ENCODE measurements at places on chromosomes 7 and 10.

DNA sequence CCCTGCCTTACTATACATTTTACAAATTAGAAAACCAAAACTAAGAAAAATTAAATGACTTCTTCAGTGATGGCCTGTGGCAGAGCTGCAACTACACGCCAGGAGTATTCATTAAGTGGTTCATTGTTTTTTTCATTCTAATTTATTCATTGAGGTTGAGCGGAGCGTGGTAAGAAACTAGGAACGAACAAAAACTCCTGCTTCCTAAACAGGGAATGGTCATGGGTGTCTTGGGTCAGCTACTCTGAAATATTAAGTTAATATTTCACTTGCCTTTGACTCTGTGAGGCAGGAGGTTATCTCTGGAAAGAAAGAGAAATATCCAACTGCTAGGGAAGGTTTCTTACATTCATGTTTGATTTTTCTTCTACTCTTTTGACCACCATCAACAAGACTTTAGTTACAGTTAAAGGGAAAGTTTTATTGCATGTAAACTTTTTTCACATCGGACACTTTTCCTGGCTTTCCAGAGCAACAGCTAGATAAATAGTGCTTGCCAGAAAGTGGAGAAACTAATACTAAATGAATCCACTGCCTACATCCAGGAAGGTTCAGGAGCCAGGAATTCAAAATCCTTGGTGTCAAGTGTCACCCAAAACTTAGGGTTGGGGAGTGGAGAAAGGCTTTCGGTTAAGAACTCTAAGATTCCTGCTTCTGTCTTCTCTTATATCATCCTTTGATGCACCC lies 896 bp upstream of the GNG11 start:
- DNase-seq = no peak

DNA sequence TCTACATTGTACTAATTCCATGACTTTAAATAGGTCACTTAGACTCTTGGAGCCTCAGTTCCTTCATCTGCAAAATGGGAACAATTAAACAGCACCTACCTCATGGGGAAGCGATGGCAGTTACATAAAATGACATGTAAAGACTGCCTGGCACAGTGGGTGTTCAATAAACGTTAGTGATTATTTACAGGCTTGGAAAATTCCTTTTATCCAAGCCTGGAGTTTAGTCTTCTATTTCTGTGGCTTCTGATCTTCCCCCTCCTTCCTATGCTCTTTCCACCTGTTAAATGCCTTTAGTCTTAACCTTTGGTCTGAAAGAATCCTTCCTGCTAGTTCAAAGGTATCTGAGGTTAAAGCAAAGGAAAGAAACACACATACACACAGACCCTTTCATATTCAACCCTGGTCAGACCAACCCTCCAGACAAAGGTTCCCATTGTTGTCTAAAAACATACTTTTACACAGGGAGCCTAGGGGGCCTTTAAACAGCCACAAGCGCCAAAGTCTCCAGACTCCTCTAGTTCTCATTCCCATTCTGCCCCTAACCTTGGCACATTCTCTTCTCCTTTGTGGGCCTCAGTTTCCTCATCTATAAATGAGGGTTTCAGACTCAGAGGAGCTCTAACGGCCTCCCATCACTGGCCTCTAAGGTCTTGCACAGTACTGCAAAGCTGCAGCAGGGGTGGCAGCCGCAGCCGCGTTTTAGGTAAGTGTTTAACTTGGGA lies 21.4 kb downstream of the SORBS1 start:
- no peak for DNase-seq

DNA sequence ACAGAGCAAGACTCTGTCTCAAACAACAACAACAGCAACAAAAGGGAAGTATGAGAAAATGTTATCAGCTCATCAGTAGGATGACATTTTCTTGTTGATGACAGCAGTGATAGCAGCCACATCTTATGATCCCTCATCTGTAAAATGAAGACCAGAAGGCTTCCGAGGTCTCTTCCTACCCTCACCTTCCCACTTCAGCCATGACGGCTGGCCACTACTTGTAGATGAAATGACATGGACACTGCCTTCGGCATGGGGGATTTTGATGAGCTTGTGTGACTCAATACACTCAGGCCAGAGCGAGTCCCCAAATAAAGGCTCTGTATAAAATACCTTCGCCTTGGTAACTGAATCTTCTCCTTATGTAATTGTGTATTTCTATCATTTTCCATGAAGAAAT lies 6.7 kb downstream of the ECHDC3 start:
- no peak for DNase-seq

- no peak for DNase-seq
These were observed 18.4 kb downstream of the C7orf57 start for GRCh38 chr7:48053736-48054135.

DNA sequence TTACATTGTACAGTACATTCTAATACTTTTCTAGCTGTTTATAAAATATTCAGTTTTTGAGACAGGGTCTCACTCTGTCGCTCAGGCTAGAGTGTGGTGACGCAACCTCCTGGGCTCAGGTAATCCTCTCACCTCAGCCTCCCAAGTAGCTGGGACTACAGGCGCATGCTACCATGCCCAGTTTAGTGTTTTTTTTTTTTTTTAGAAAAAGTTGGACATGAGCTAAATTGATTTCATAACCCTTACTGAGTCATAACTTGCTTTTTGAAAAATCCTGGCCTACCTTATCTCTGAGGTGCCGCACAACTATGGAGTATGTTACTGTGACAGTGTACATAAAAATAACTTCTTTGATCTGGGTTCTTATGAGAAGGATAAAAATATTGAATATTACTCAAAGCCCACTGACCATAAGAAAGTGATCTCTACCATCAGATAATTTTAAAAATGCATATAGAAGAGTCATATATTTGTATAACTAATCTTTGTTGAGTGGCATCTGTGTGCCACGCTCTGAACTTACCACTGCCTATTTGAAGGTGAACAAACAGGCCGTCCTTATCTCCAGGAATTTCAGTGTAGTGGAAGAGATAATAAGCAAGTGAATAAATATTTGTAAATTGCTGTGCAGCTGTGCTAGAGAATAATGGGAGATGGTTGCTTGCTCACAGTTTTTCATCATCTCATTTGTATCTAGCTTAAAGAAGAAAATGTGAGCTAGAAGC lies 73.2 kb downstream of the PPP1R9A start:
- DNase-seq = no peak

GRCh38 chr10:91742229-91742628 lies 56.0 kb upstream of the TNKS2 start:
- DNase-seq = no peak

DNA sequence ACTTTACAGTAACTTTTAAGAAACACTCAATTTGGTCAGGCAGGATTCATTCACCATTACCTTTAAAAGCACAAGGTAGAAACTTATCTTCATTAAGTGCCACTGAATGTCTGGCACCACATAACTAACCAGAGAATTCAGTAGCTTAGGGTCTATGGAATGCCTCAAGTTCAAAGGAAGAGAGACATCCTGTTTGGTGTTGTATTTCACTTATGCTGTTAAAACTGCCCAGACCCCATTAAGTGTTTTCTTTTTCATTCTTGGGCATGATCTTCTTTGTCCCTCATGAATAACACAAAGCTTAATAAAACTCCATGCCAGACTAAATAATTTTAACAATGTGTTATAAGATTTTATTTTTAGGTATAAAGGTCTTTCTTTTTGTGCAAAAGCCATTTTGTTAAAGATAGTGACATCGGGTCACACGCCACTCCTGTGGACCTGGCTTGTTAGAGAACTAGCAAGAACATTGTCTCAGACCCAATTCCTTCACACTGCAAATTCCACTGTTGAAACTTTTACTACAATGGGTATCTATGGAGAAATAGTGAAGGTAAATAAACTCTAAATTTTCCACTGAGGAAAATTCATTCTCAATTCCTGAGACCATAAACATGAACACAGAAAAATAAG lies 221.0 kb downstream of the TWIST1 start:
- DNase-seq = no peak

DNA sequence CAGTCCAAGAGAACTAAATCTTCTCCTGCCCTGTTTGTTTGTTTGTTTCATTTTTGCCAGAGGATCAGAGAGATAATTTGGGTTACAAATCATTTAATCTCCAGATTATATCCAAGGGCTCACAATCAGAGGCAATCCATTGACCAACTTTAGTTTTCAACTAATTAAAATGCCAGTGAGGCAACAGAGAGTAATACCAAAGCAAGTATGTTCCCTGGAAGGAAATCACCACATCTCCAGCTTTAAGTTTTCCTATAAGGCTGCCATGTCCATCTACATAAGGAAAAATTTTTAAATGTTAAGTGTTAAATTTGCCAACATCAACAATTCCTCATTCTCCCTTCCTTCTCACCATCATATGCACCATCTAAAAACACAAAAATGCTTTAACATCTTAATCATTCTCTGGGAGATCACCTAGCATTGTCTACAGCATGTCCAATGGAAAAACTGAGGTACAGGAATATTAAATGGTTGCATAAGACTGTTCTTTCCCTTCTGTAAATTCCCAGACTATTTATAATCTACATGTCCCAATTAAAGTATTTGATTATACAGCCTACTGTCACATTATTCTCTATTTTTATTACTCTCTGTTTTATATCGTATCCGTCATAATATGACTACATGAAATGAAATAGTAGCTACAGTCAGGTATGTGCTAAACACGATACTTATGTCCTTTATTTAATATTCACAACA lies 14.1 kb downstream of the USP54 start:
- DNase-seq = no peak

GRCh38 chr10:98135222-98135899 lies 904 bp downstream of the R3HCC1L start:
- DNase-seq = no peak

DNA sequence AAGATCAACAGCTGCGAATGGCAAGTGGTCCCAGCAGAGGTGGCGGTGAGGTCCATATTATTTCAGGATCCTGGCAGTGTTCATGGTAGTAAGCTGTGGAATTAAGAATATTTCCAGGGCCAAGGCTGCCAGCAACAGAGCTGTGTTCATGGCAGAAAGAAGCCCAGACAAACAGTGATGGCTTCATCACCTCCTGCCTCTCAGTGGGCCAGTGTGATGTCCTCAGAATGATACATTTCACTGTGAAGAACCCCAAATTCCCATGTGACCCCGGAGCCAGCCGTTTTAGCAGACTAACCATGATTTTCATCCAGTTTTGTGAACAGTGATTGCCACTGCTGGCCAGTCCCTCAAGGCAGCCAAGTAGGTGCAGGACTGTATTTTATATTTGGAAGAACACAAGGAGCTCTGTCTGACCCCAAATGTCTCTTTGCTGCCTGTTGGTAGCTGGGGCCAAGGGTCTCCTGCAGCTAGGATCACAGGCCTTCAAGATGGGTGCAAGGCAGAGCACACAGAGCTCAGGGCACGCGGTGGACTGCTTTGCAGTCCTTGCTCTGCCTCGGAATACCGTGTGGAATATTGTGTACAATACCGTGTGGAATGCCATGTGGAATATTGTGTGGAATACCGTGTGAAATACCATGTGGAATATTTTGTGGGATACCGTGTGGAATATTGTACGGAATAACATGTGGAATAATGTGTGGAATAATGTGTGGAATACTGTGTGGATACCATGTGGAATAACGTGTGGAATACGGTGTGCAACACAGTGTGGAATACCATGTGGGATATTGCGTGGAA lies 132.3 kb upstream of the CHST15 start:
- no peak for DNase-seq

DNA sequence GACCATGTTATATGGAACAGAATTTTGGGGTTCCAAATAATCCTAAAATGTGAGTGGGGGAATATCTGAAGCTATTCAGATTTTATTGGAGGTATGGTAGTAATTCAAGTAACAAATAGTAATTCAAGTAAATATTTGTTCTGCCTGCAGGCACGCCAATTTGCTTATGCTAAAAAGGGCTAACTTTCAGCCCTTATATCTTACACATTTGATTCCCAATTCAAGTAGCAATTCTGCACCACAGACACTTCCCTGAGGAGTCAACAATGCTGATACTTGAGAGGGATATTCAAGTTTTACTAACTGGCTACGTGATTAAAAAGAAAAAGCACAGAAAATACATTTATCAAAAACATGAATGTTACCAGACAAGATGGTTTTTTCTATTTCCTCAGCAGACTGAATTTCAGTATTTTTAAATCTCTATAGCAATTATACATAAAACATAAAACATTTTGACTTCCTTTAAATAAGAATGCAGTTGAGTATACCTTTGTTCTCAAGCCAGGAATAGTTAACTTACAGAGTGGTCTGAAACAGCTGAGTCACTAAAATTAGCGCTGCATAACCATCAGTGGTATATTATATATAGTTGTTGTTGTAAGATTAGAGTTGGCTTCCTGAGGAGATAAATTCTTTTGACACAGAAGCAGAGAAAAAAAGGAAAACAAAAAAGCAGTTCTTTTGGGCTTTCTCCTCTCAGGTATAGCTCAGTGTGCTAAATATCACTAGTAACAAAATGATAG lies 33.9 kb downstream of the MTPN start:
- no peak for DNase-seq

GRCh38 chr10:33732161-33732680 lies 397.8 kb upstream of the NRP1 start:
- no peak for DNase-seq

DNA sequence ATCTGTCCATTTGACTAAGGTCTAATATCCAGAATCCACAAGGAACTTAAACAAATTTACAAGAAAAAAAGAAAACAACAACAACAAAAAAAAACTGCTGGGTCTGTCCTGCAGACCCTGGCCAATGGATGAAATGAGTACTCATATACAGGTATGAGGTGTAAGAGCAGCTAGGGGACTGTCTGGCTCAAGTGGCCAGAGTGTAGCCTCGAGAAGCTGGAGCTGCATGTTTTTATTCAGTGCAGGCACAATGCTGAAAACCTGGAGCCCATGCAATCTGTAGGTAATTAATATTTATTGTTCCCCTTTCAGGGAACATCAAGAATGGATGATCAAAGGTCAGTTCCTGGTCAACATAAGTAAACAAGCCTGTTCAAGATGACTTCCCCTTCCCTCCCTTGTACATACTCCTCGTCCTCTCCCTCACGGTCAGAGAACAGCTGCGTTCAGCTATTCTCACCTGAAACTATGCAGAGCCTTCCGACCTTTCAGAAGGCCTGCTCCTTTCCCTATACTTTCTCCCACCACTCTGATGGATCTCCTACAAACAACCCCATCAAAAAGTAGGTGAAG lies 15.5 kb downstream of the CYP2C19 start:
- no peak for DNase-seq

- peak; percentile 95 for DNase-seq
These were observed 34.1 kb downstream of the NET1 start for GRCh38 chr10:5446390-5446926.

DNA sequence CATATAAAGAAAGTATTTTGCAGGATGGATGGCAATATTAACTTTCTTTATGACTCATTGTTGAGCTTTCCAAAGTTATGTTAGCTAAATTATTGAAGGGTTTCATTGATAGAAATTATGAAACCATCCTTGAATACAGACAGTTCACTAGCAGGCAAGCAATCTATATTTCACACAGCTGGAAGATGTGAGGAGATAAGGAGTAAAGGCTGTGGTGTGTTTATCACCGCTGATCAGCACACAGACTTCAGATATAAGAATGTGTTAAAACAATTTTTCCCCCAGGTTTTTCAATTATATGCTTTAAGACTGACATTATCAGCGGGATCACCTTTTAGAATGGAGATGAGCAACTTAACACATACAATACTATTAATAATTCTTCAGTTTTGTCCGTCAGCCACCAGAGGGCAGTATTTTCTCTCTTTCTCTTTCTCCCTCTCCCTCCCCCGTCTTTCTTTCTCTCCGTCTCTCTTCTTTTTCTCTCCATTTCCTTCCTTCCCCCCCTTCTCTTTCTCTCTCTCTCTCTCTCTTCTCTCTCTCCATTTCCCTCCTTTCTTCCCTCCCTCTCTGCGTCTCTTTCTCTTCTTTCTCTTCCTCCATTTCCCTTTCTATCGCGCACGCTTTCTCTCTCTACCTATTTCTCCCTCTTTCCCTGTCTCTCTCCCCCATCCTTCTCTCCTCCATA lies 62.9 kb upstream of the FAM171A1 start:
- DNase-seq = no peak

Measured in WTC11 (cell line).